Stimulated activated CD8-positive, alpha-beta memory T cell treated with anti-CD3 and anti-CD28 coated beads, Interleukin-12 subunit alpha, Interleukin-12 subunit beta, amount 100 ng/mL, for 4 hours (primary cell): ENCODE measurements at places on chromosomes 7 and 10.

DNA sequence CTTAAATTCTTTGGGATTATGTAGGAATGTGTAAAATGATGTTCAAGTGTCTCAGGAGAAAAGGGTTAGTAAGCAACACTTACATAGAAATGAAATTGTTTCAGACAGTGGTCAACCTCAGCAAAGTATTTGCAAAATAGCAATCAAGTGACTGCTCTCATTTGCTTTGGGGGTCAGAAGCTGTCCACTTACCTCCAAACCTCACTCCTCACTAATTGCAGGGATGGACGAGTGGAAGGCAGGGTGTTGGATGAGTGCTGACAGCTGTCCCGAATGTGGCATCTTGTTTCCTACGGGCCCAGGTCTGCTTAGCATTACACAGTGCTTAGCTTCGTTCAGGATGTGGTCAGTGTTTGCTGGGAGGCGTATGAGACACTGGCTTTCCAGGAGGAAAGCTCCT, 437.0 kb downstream of the SUGCT start:
- DNase-seq = no peak

- DNase-seq = no peak
Observed at GRCh38 chr10:102779680-102780526, 36.2 kb downstream of the WBP1L start.

DNA sequence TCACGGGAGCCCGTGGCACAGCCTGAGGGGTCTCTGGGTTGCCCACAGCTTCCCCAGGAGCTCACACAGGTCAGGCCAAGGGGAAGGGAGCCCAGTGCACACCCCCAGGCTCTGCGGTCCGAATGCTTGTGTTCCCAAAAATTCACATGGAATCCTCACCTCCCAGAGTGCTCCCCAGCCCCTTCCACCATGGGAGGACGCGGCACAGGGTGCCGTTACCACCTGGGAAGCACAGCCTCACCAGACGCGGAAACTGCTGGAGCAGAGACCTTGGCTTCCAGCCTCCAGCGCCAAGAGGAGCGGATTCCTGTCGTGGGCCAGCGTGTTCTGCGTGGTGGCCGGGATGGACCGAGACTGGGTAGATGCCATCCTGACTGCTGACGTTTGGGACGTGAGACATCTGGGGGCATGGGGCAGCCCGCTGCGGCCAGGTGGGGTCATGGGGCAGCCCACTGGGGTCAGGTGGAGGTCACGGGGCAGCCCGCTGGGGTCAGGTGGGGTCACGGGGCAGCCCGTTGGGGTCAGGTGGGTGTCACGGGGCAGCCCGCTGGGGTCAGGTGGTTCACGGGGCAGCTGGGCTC, 149.4 kb downstream of the WDR37 start:
- DNase-seq = no peak

GRCh38 chr7:135514856-135515255, 5.0 kb upstream of the CNOT4 start:
- no peak for DNase-seq

DNA sequence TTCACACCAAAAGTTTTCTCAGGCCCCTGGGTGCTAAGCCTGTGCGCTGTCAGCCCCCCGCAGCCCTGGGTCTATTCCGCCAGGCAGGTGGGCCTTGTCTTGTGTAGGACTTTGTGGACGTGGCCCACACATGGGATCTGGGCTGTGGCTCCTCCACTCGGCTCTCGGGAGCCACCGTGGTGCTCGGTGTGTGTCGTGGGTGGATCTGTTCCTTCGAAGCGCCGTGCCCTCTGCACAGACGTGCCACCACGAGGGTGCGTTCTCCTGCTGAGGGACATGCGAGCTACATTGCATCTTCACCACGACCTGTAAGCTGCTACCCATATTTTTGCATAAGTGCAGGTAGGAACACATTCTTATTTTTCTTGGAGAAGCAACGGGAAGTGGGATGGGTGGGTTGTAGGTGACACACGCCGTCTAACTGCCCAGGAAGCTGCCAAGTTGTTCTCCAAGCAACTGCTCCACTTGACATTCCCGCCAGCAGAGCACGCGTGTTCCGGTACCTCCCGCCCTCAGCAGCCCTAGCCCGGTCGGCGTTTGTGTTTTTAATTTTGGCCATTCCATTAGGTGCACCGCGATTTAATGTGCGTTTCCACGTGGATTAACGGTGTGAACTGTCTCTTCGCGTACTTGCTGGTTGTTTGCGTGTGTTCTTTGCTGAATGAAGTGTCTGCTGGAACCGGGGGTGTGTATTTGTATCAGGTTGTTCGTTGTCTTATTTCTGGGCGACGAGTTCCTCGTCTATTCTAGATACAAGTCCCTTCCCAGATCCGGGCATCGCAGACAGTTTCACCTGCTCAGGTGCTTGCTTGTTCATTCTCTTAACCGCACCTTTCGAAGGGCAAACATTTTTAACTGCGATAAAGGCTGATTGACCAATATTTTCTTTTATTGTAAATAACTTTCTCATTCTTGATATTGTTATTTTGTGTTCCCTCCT, 47.4 kb upstream of the CFAP46 start:
- DNase-seq = no peak

DNA sequence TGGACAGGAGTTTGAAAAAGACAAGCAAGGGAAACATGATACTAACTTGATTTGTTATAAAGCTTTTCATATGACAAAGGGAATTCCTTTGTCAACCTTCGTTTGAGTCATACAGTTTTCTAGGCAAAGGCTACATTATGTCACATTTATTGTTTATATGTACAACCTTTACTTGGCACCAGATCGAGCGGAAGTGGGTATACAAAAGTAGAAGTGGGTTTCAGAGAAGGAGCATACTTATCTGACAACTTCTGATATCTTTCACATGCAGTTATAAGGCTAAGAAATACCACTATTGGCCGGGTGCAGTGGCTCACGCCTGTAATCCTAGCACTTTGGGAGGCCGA, 11.0 kb downstream of the STMP1 start:
- no peak for DNase-seq

GRCh38 chr10:35368485-35369048, 32.3 kb downstream of the CCNY start:
- no peak for DNase-seq

DNA sequence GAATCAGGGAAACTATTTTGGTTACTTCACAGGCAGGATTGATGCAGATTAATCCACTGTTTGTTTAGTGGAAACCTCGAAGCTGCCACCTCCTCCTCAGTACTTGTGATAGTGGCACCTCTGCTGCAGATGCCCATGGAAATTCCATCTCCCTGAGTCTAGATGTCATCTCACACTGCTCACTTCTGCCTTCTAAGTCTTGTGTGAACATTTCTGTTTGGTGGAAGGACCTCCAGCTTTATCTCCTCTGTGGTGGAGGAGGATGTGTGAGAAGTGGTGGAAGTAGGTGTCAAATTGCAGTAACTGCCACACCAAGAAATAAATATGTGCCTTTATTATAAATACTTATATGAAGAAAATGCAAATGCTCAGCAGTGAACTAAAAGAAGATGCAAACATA, 25.8 kb upstream of the GPR141 start:
- no peak for DNase-seq

DNA sequence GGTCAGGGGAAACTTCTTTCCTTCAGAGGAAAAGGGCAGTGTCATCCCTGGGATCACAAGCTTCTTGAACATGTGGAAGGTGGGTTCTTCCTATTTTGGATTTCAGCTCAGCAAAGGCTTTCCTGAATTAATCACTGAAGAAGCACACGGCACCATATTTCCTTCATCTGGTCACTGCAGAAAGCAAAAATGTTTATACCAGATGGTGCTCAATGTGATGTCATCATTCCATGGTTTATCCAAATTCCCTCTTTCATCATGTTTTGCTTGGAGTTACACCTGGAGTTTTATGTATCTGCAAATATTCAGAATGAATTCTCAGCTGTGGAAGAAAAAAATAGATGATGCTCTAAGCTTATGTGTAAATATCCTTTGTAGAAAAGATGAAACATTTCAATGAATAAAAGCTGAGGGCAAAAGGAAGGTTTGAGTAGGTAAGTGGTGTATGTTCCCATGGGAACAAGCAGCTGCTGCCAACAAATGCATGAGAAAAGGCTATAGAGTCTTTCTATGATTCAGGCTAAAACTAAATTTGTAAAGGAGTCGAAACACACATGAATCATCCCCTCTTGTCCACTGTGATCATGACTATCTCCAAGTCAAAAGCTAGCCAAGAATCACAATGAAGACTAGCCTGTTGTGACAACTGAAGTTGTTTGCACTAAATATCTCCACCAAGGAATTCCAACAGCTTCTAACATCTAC, 26.9 kb upstream of the BPGM start:
- DNase-seq = no peak

- no peak for DNase-seq
Observed at GRCh38 chr7:156156734-156157408, 344.6 kb upstream of the SHH start.

GRCh38 chr10:1206101-1206500, 149.9 kb downstream of the WDR37 start:
- no peak for DNase-seq

- no peak for DNase-seq
Observed at GRCh38 chr7:946256-946996, 8.1 kb downstream of the ADAP1 start.

DNA sequence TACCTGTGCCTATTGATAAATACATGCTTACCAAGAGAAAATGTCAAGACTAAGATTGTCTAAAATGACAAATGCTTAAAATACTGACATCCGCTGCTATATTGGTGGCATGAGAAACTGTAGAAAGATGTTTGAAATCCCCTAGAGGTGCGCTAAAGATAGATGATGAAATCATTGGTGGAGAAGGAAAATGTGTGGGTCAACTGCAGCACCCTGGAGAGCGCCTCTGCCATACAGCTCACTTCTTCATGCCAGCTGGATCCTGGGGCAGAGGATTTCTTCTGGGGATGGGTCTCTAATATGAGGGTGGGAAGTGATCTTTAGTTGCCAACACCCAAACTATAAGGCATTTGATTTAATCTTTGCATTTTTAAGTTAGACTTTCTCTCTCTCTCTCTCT, 680.4 kb upstream of the POM121L12 start:
- no peak for DNase-seq

- DNase-seq = no peak
Observed at GRCh38 chr7:26090927-26091519, 61.0 kb upstream of the NFE2L3 start.

GRCh38 chr10:7523656-7524055, 112.8 kb upstream of the SFMBT2 start:
- DNase-seq = no peak

DNA sequence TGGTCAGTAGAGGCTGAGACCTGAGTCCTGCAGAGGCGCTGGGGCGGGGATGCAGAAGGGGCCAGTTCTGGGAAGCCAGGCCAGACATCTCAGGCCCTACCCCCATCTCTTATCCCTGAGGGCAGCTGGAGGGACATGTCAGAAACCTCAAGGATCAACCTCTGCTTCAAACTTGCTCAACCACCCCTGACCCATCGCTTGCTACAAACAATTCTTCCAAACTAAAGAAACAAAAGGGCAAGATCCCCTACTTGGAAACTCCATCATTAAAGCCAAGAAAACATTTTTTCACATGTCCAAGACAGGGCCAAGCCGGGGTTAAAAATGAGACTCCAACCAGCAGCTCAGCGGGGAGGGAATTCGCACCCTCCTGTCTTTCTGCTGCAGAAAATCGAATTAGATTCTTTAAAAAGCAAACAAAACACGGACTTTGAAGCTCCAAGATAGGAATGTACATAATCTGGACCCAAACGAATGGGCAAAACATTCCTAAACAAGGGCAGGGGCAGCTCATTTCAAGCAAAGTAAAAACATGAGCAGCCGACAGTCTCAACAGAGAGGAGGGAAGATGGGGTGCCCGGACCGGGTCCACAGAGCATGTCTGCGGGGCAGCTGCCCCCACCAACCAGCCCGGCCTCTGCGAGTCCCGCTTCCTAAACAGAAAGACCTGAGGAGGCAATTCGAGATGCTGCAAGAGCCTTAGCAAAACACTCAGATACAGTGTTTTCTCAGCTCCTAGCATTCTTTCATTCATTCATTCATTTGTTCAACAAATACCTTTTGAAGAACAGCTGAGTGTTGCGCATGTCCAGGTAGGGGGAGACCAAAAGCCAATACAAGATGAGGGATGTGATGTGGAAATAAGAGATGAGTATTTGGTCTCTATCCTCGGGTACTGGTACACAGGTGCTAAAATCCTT, 44.8 kb downstream of the CHST15 start:
- DNase-seq = no peak

DNA sequence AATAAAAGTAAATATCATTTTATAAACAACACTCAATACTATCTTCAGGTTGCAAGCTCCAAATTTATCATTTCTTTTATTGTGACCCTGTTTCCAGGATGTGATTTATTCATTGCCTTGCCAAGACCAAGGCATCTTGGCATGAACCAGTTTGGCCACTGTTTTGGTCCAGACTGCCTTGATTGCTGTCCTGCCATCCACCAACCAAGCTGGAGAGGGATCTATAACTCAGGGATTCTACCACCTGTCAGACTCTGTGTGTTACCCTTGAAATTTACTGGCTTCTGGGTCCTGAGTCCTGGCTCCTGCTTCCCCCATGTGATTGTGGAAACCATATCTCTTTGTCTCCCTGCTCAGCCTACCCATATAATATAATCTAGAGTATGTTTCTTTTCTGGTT, 343.0 kb downstream of the GPAM start:
- DNase-seq = no peak

DNA sequence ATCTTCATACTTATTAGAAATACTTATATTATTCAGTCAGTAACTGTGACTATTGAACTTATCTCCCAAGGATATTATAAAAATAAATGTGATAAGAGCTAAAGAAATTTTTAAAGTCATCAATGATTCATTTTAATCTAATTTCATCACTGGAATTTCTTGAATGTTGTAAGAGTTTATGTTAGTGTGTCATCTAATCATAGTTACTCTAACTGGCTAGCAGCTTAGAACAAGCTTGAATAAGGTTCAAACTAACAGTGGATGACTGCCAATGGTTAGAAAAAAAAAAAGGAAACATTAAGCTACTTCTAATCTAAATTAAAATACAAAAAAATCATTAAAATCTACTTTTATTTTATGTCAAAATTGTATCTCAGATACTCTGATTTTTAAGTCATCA, 1066.3 kb downstream of the CNTNAP2 start:
- DNase-seq = no peak

DNA sequence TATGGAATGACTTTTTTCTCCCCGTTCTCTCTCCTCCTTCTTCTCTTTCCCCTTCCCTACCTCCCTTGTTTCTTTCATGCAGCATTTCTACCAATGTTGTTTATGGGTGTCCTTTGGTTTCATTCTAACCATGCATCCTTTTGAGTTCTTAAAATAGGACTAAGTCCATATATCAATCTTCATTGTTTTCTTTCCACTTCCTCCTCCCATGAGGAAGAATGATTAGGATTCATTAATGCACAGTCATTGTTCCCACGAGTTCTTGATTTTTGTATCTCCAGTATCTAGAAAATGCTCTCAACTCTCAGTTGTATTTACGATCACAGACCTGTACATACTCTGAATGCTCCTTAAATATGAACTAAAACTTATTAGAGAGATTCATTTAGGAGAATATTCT, 153.3 kb downstream of the LRRC4 start:
- no peak for DNase-seq

GRCh38 chr10:129656642-129657041, 189.6 kb downstream of the MGMT start:
- no peak for DNase-seq

DNA sequence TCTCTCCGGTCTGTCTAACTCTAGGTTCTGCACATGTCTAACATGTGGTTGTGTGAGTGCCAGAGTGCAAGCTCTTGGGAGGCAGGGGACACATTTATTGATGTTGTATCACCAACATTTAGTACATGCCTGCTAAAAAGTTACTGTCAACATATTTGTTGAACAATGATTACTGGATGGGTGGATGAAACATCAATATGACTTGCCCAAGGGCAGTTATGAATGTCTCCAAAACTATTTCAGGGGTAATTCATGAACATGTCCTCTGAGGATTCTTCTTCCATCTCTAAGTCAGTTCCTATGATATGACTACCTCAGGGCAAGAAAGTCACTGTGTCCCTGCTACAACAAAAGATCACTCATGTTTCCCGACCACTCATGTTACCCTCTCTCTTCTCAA, 91.3 kb upstream of the STEAP1B start:
- no peak for DNase-seq
